T-helper 17 cell (primary cell): ENCODE measurements at places on chromosomes 1 and 21. TPM values are rescaled to one million over a fixed set of nuclear protein-coding genes. Genes with fewer than 3 reads are reported as not detected.

- no peak for DNase-seq
Observed at GRCh38 chr1:24705260-24706073, 39.8 kb upstream of the CLIC4 start.

- DNase-seq: no peak
Observed at GRCh38 chr1:161915978-161916377, 107.7 kb downstream of the OLFML2B start.

The FALEC gene
- not detected for total RNA-seq

The IFI44L gene
- 25.2 TPM for total RNA-seq

DNA sequence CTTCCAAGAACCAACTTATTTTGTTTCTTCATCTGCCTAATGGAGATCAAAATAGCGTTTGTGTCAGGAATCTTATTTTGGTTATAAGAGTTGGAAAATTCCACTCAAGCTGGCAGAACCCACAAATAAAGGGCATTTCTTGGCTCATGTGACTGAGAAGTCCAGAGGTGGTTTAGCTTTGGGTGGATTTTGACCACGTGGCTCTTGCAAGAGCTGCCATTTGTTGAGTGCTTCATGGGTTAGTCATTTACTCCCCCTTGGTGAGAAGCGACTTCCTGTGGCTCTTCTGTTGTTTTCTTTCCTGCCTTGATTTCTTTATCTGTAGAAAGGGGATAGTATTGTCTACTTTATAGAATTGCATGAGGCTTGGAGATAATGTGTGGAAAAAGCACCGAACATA is 9.5 kb upstream of the RNF186 start:
- no peak for DNase-seq

DNA sequence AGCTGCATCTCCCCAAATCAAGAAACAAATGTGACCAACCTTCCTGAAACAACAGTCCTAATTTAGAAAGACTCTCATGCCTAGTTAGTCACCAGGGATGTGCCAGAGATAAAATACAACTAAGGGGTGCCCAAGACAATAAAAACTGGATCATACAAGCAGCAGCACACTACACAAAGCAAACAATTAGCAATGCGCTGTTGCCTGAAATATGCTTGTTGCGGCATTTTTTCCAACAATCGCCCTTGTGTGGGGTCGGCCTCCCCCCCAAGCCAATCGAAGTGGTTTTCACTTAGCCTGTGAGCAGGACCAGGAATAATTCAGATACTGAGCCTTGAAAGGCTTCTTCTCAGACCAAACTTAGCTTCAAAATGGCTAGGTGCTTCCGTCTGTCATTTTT is 1.4 kb upstream of the STMN1 start:
- no peak for DNase-seq

GRCh38 chr1:173555651-173556305 is 47.1 kb downstream of the SLC9C2 start:
- DNase-seq: no peak

DNA sequence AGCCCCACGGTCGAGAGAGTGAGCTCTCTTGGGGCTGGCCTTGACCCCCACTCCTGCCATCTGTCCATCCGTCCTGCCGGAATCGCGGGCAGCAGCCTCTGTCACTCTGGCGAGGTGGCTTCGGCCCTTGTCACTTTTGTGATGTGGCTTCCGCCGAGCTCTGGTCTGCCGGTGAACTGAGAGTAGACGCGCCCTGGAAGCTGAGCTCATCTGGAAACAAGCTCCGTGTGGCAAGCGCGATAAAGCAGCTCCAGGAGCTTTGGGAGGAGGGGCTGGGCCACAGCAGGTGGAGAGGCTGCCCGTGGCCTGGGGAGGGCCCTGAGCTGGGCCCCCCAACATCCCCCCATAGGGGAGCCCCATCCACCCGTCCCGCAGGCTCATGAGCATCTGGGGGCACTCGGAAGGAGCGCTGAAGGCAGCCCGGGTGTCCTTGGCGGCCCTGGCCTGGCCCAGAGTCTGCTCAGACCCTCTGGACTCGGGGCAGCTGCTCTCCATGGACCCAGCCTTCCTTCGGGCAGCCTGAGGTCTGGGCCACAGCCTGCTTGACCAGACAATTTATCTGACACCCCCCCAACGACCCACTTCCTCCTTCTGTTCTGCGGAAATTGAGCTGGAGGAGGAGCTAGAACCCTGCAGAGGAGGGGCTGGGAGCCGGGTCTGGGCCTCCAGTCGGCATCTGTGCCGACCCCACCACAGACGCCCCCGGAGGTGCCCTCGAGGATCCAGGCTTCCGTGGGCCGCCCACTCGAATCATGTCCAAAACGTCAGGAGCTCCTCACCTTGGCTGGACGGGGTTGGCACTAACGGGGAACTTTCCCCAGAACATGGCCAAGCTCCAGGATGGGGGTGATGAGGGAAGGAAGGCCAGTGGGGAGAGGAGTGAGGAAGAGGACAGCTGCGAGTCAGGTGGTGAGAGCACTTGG is 59.1 kb downstream of the SLC19A1 start:
- no peak for DNase-seq

DNA sequence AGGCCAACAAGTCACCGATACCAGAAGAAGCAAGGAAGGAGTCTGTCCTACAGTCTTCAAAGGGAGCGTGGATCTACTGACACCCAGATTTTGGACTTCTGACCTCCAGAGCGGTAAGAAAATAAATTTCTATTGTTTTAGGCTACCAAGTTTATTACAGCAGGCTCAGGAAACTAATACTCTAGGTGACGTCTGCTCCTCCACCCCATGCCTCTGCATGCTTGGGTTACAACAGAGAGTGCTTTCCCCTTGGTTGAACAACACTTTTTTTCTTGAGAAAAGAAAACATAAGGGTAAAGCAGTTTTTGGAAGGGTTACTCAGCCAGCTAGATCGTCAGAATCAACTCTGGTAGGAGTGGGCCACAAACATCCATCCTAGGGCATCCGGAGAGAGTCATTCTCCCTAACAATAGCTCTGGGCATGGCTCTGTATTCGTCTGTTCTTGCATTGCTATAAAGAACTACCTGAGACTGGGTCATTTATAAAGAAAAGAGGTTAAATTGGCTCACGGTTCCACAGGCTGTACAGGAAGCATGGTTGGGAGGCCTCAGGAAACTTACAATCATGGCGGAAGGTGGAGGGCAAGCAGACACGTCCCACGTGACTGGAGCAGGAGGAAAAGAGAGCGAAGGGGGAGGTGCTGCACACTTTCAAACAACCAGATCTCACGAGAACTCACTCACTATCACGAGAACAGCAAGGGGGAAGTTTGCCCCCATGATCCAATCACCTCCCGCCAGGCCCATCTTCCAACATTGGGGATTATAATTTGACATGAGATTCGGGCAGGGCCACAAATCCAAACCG is 22.2 kb upstream of the DNAJC11 start:
- no peak for DNase-seq

GRCh38 chr1:15217654-15218053 is 29.4 kb upstream of the FHAD1 start:
- DNase-seq: no peak

DNA sequence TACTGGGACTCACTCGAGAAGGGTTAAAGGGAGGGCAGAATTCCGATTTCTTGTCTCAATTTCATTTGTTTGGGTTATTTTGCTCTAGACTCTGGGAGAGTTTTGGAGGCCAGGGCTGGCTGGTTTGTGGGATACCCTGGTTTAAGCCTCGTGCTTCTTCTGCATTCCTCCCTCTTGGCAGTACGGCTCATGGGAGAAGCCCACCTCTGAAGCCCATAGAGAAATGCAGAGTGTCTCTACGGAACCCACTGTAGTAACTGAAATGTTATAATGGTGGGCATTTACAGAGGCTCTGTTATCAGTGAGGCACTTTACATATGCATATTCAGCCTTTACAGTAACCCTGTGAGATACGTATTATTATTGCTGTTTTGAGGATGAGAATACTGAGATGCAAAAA is 43.9 kb downstream of the ROR1 start:
- DNase-seq: no peak

DNA sequence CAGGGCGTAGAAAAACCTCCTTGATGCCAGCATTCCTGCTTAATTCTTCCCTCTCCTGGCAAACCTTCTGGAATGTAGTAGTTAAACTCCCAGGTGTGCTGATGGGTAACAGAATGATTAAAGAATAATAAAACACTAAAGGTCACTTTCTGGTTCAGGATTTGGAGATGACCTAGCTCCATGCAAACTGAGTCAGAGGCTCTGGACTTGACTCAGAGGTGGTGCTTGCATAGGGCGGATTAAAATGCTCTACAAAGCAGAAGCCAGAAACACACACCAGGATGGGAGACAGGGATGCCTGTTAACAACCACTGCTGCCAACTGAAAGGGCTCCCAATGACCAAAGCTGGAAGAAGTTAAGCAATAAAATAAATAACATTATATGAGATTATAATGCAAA is 41.5 kb downstream of the KRTAP19-8 start:
- DNase-seq: no peak

The CFHR2 gene
- not detected for total RNA-seq

DNA sequence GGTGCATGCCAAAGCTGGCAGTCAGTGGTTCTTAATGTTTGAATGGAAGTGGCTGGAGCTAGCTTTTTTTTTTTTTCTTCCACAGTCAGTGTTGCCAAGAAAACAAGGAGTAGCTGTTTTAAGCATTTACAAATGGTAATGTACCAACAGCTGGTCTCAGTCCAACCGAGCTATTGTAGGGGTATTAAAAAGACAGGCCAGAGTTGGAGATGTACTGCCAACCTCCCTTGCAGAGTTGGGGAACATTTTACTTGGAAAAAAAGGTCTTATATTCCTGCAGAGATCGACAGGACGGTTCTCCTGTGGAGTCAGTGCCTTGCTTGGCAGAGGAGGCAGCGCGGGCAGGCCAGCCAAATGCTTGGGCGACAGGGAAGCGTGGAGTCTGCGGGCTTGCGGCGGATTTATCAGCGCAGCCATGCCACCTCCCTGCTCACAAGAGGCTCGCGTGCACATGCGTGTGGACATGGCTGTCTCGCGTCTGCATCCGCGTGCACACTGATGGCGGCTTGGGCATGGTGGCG is 338.1 kb downstream of the RPS6KC1 start:
- no peak for DNase-seq

DNA sequence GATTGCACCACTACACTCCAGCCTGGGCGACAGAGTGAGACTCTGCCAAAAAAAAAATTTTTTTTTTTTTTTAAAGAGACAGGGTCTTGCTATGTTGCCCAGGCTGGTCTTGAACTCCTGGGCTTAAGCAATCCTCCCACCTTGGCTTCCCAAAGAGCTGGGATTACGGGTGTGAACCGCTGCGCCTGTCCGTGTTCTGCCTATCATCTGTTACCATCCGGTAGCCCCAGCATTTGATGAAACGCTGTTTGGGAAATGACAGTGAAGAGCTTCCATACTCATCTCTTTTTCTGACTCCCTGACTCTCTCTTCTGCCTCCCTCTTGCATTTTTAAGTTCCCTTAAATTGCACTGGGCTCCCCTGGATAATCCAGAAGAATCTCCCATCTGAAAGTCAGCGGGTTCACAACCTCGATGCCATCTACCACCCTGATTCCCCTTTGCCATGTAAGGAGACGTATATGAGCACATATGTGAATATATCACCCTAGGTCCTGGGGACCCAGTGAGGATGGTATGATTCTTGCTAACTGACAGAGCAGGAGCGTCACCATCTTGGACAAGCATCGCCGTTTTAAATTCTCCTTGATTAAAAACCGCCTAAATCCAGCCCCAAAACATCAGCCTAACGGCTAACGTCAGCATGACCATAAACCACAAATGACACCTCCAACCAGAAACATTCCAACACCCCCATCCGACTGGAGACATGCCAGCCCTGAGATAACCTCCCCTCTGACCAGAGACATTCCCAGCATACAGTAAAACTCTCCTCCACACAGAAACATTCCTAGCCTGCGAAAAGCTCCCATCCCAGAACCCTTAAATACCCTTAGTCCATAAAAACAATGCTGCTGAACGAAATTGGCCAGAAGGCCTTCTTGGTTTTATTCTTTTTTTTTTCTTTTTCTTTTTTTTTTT is 12.4 kb downstream of the TNFRSF8 start:
- DNase-seq: no peak

DNA sequence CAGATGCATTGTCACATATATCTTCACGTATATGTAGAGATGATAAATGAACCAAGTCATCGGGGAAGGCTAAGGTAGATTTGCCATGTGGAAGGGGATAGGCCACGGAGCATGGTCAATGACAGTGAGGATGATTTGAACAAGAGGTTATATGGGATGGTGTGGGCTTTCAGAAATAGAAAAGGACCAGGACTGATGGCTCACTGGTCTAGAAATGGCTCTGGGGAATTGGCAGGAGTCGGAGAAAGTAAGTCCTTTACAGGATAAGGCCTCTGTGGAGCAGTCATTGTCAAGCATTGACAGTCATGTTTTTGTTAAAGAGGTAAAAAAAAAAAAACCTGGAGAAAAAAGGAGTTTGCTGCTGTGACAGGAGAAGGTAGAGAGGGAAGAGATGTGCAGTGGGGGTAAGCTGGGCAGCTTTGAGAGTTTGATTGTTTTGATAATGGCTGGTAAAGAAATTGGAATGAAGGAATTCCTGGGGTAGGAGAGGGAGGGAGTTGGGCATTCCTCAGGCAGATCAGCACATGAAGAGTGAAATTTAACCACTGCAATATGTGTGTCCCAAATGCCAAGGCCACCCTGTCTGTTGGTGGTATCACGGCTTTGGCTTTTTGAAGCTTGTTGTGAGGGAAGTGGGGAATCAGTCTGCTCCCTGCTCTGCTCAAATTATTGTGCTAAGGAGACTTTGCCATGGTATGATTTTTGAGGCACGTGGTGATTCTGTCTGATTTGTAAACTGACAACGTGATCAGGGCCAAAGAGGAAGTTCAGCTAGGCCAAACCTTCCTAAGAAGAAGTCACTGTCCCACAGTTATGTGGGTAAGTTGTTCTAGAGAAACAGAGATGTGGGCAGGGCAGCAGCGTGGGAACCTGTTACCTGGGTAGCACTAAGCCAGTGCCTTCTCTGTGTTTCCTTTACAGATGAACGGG is 26.0 kb downstream of the MACF1 start:
- no peak for DNase-seq
